ENCODE measurements at places on chromosomes 1 and 21. TPM values are rescaled to one million over a fixed set of nuclear protein-coding genes. Genes with fewer than 3 reads are reported as not detected.

Gene PEX10
- total RNA-seq, result 16.9 TPM

- no peak for DNase-seq
Observed at GRCh38 chr1:154418923-154419619, 13.9 kb downstream of the IL6R start.

DNA sequence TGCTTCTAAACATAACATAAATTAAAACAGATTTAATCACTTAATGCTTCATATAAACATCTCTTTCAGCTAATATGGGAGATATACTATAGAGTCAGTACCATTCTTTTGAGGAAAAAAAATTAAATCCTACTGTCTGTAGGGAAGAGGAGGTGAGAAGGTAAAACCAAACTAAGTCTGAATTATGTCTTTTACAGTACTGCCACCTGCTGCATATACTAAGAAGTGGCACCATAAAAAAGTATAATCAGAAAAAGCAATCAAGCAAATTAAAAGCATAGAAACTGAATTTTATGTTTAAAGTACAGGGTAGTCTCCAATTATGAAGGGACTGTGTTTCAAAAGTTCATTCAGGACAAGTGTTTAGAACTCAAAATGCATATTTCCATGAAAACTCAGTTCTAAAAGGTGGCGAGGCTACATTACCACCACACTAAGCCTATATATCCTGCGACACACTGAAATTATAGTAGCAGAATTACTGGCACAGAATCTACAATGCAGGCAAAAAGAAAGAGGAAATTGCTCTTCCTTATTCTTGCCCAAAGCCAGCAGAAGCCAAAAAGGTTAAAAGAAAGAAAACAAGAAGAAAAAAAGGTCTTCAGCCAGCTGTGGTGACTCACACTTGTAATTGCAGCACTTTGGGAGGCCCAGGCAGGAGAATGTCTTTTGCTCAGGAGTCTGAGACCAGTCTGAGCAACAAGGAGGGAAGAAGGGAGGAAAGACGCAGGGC is 9.0 kb downstream of the NSL1 start:
- DNase-seq, result no peak

- DNase-seq, result no peak
Observed at GRCh38 chr1:31855038-31855845, 39.4 kb upstream of the SPOCD1 start.

GRCh38 chr1:115363171-115363570 is 25.1 kb upstream of the NGF start:
- no peak for DNase-seq

GRCh38 chr21:42737951-42738590 is 84.7 kb downstream of the PDE9A start:
- peak; percentile 82 for DNase-seq

Gene CHRNB2
- total RNA-seq, result 0.27 TPM

DNA sequence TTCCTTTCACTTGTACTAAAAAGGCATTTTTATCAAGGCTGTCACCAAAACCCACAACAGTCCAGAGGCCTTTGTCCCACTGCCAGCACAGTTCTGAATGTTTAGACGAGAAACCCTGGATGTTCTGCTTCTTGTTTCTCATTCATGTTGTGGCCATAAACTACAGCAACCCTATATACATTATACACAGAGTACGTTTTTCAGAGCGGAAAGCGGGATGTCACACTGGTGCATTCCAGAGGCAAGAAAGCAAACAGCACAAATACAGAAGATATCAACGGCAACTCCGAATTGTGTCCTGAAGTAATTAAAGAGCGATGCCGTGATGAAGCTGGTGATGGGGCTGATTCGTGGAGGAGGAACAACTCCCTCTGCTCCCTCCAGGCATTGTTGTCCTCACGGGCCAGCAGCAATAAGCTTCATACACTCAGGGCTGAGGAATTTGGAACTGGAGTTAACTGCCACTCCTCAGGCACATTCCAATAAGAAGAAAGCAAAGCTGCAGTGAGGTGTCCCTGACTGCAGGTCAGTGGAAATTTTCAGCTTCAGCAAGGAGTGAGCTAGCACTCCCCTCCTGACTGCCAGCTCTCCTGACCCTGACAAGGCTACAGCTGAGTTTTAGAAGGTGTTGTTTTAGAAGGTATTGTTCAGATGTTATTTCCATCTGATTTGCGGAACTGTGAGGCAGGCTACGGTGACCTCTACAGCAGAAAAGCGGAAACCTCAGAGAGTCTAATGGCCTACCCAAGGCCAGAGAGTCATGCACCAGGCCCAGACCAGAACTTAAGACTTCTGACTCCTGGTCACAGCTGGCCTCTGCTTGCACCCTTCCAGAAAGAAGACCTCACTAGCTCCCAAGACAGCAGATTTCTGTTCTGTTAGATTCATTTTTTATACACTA is 149.0 kb downstream of the TGFBR3 start:
- no peak for DNase-seq

GRCh38 chr1:236064674-236065508 is at the start of gene NID1:
NID1 (minus strand) TSS chr1:236065090; CDS start chr1:236065079, 11 bp downstream.
- peak; percentile 75 for DNase-seq

Gene LHX8
- not detected for total RNA-seq

DNA sequence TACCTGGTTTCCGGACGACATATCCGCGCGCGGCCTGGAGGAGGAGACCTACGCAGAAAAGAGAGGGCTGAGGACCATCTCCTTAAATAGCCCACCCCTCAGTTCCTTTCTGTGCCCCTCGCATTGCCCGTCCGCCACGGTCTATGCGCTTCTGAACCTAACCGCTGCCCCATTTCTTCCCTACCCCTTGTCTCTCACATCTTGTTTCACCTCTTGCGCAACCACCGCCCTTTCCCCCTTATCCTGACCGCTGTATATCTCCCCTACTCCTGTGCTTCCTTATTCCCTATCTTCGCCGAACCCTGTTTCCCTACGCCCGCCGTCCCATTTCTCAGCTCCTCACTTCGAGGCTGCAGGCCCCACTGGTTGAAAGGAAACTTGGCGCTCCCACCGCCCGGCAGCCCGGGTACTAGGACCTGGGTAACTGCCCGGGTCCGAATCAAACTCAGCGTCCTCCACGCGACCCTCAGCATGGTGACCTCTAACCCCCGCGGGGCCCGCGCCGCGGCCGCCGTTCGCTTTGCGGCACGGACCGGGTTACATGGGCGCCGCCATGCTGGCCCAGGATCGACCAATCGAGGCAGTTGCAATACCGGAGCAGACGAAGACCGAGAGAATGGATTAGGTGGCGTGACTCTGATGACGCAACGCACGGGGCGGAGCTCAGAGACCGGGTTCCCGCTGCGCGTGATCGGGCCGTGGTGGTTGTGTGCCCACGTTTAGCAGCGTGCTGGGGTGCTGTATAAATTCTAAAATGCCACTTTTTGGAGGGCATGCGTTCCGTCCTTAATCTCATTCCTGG is at the start of gene MRPS15:
Gene MRPS15, minus strand, starts transcription at position 582 of the 802 bp plus-strand sequence. Its CDS starts 109 bp downstream, at position 473.
- DNase-seq, result peak; percentile 98

Gene TNFRSF8
- not detected for total RNA-seq

Gene LZIC
- total RNA-seq, result 30.7 TPM

Gene FNDC5
- not detected for total RNA-seq
